ENCODE measurements at places on chromosomes 7 and 10.

DNA sequence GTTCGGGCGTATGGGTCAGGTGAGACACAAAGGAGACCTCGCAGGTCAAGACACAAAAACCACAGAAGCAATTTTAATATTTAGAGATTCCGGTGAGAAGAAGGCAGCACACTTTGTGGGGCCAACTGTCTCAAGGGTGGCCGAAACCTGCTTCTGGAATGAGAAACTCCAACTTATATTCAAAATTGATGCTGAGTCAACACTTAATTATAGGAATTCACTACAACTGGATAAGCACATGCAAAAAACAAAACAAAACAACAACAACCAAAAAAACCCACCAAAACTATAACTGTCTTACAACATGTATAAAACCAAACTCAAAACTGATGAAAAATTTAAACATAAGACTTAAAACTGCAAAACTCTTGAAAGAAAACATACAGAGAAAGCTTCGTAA lies 593.3 kb downstream of the POM121L12 start:
- no peak for DNase-seq

DNA sequence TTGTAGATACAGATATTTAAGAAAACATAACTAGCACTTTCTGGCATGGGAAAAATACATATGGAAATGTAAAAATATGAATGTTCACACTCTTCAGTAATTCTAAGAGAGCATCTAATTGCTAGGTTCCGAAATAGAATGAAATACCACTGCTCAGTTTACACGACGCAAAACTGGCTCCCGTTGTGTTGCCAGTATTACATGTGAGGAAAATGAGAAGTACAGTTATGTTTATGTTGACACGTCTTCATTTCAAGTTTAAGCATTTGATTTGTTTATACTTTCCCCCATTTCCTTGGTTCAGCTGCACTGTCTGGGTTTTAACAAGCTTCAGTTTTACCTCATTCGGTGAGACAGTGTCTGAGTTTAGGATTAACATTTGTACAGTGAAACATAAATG lies 275.8 kb upstream of the SEMA3D start:
- peak; percentile 90 for DNase-seq

DNA sequence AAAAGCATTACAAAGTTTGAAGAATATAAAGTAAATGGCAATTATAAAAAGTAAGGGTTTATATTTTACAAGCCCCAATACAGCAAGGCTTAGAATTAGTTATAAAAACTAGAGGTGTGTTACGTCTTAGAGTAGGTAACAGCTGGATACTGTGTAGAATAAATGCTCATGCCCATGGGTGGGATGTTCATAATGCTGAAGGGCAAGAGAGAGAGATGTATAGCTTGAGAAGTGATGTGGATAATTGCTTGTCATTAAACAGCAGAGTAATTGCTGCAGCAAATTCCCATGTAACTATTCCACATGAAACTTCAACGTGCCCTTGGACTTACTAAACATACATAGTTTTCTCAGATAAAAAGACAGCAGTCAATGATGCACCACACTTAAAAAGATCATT lies 233.8 kb downstream of the IMMP2L start:
- DNase-seq, result no peak

- no peak for DNase-seq
These were observed 47.6 kb upstream of the TMEM72 start for GRCh38 chr10:44863344-44864047.

DNA sequence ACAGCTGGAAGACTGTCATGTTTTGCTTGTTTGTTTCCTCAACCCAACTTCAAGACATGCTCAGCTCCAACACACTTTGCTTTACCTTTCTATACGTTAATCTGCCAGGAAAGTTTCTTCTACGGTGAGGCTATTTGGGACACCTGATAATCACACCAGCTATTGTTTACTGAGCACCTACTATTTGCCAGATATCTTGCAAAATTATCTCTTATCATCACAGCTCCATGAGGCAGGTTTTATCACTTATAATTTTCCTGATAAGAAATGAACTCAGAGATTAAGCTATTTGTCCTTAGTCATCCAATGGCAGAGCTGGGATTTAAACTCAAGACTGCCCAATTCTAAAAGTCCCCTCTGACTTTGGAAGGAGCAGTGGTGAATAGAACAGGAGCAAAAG lies 117.4 kb downstream of the CREB5 start:
- peak; percentile 33 for DNase-seq

GRCh38 chr10:86155054-86155921 lies 211.3 kb downstream of the GRID1 start:
- DNase-seq, result no peak

GRCh38 chr10:103853428-103854264 lies 1.7 kb downstream of the SH3PXD2A start:
- DNase-seq, result peak; percentile 26

GRCh38 chr10:16950656-16951601 lies 133.7 kb upstream of the RSU1 start:
- peak; percentile 82 for DNase-seq

GRCh38 chr7:82080254-82080927 lies 310.5 kb upstream of the HGF start:
- peak; percentile 2 for DNase-seq

DNA sequence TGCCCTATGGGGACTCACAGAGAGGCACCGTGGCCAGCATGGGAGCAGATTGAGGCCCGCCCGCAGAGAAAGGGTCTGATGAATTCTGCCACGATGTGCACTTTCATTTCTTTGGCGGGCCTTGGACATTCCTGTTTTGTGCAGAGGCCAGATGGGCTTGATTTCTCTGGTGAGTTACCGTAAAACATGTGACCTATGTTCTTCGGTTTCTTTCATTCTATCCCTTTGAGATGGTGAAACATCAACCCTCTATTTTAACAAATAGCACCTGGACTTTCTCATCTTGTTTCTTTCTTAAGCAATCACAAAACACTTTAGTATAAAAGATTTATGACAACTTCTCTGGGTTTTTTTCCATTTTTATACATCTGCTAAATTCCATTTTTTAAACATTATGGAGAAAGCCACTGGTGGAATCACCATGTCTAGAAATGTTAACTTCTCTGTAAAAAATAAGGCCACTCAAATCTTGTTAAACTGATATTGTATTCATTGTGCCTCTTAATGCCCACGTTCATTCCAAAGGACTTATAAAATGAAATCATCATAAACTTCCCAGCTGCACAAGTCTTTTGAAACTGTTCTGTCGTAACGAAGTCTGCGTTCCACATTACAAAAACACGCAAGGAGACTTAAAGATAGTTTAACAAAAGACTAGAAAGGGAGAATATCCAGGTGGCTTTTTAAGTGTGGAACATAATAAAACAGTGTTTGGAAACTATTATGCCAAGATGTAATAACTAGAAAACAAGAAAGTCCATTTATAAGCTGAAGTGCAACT lies 21.4 kb upstream of the ODAD2 start:
- no peak for DNase-seq

- DNase-seq, result no peak
These were observed 86.3 kb downstream of the RAB11FIP2 start for GRCh38 chr10:117960345-117960935.

Data from lung (tissue), 17 donors.